Left kidney (tissue), 8 donors: ENCODE measurements at places on chromosomes 6 and 20. TPM values are rescaled to one million over a fixed set of nuclear protein-coding genes. Genes with fewer than 3 reads are reported as not detected.

Gene FKBP5
- 26.8 TPM for polyA plus RNA-seq

Gene SLC12A5
- polyA plus RNA-seq: 1.8 TPM

Gene FOXF2
- polyA plus RNA-seq: 0.10 TPM

DNA sequence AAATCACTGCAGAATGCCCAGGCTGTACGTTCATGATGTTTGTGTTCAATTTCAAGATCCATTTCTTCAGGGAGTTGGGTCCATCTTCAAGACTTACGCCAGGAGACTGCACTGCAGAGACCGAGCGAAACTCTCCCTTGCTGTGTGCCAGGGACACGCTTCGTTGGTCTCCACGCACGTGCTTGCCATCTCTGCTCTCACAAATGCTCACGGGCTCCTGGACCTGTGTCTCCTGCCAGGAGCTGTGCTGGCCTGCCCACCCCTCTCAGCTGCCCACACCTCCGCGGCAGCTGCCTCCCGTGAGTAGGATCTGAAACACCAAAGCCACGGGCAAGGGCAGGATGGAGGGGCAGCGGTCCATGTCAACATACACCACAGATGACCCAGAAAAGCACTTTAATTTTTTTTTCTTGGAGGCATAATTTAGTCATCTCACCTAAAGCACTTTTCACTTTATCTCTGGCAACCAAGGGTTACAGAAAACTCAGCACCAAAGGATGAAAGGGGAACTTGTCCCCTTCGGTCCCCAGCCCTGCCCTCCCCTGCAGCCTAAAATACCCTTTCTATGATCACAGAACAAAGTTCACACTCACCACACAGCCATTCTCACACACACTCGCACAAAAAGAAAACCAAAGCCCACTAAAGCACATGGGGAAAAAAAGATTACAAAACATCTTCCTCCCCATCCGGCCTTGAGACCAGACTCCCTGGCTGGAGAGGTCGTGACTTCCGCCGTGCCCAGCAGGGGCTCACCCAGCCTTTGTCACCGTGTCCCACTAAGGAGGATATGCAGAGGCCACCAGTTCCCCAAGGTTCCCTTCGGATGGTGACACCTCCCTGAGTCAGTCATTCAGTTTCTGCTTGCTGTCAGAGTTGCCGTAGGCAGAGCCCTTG lies 137.9 kb downstream of the AGPAT4 start:
- DNase-seq: peak; percentile 8

DNA sequence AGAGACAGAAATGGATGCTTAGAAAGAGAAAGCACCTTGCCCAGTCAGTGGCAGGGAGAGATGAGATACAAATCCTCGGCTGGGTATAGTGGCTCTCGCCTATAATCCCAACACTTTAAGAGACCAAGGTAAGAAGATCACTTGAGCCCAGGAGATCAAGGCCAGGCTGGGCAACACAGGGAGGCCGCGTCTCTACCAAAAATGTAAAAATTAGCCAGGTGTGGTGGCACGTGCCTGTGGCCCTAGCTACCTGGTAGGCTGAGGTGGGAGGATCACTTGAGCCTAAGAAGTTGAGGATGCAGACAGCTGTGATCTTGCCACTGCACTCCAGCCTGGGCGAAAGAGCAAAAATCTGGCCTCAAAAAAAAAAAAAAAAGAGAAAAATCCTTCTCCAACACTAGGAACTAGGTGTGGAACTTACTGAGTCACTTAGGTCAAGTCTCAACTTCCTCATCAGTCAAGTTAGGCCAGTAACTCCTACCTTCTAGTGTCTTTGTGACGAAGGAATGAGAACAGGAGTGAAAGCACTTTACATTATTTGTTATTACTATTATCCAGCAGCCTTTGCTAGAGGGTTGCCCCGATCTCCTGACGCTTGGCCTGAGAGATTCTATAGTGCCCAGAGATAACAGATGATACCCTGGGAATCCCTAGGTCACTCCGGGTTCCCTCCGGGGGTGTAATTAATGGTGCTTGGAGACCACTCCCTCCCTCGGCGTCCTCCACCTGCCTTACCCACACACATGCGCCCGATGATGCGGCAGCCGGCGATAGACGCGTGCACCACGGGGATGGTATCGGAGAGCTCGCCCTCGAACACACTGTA lies 918 bp downstream of the EIF6 start:
- DNase-seq: no peak

- no peak for DNase-seq
Measured at GRCh38 chr20:18223409-18223808, 64.9 kb upstream of the ZNF133 start.
